Foreskin fibroblast (primary cell): ENCODE measurements at places on chromosomes 3 and 15.

DNA sequence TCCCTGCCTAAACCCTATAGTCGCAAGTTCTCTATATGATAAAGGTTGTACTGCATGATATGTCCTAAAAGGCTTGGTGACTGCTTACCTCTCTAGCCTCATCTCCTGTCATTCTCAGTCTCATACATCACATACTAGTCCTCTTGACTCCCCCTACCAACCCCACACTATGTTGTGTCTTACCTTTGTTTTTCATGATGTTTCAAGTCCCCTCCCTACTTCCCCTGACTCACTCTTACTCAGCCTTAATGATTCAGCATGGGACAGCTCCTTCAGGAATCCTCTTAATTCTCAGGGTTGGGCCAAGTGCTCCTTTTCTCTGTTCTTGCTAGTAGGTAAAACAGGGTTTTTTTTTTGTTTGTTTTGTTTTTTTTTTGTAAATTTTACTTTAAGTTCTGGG lies 49.6 kb downstream of the SLMAP start:
- peak; percentile 89 for DNase-seq

GRCh38 chr3:113212150-113212843 lies 940 bp downstream of the BOC start:
- peak; percentile 58 for DNase-seq

GRCh38 chr3:47425383-47425778 lies 44.6 kb downstream of the PTPN23 start:
- no peak for DNase-seq

GRCh38 chr3:64316971-64317370 lies 91.7 kb upstream of the PRICKLE2 start:
- no peak for DNase-seq

DNA sequence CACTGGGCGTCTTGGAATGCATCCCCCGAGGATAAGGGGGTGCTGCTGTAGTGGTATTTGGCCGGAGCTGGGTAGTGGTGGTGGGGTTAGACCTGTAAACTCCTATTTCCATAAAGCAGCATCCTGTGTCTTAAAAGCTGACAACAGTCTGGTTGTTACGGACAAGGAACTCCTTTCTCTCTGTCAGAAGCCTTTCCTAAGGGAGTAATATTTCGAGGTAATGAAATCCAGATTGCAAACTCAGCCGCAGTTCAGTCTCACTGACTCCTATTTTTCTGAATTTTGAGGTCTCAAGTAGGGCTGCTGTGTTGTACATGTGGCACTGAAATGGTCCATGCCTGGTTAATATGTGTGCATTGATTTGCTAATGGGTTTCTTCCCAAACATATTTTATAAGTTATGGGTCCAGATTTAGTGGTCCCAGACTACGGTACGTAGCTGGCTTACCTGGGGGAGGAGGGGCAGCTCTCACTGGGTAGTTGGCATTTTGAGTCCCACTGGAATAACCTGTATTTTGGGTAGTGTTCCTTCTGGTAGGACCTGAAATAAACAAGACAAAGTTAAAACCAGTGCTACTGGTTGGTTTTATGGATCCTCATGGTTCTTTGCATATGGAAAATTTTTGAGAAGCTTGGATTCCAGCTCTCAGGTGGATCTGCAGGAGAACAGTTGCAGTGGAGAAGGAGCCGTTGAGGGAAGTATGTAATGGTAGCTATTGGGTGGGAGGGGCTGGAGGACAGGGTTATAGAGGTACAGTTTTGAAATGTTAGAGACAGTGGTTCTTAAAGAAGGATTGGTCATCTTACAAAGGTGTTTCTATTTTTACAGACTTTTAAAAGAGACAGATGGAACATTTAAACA lies 48.6 kb upstream of the LDHAL6B start:
- no peak for DNase-seq

DNA sequence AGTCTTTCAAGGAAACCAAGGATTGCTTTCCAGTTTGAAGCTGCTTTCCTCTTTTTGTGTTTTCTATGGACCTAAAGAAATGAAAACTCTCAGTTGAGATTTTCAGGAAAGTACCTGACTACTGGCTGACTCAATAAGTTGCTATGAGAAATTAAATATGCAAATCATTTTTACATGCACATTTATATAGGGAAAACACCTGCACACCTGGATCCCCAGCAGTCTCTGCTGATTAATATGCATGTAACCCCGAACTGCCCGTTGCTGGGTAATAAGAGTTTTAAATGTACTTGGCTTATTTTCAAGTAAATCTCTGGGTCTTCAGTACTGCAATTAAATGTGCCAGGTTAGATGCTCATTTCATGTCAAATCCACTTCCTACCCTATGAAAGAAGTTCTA lies 77.2 kb downstream of the KBTBD8 start:
- DNase-seq = no peak

DNA sequence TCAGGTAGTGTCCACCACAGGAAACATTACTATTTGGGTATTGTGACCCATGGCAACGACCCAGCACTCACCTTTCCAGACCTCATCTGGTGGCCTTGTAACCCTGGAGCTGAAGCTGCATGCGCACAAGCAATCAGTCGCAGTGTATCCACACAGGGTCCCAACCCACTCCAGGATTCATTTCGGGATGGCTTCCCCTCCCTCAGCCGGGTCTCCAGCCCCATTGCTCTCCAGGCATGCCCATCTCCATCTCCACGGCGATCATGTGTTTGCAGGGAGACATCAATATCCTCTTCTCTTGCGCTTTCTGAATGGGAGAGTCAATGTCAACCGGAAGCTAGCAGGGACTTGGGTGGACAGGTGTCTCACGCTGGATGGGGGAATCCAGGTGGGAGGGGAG lies 35.2 kb downstream of the GOLGA6L2 start:
- no peak for DNase-seq

GRCh38 chr15:89444241-89445225 lies 51.9 kb downstream of the RHCG start:
- DNase-seq = no peak

DNA sequence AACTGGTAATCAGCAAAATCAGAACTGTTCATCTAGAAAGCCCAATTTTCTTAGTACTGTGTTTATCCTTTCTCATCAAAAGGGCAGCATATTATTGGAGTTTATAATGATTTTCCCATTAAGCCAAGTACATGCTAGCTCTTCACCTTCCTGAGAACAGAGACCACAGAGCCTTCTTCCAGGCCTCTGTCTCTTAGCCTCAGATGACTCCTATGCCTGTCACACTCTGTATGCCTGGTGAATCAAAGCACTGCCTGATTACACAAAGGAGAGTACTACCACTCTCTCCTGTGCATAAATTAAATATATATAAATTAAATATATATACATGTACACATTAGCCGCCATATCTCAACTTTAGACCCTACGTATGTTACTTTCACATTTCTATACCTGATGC lies 636.1 kb downstream of the NTRK3 start:
- no peak for DNase-seq

- no peak for DNase-seq
These were observed 173.3 kb downstream of the TMEM108 start for GRCh38 chr3:133211449-133211848.

GRCh38 chr3:3154879-3155610 lies 24.4 kb downstream of the CRBN start:
- DNase-seq = no peak

- peak; percentile 71 for DNase-seq
These were observed 20.9 kb downstream of the CD276 start for GRCh38 chr15:73704869-73705645.

DNA sequence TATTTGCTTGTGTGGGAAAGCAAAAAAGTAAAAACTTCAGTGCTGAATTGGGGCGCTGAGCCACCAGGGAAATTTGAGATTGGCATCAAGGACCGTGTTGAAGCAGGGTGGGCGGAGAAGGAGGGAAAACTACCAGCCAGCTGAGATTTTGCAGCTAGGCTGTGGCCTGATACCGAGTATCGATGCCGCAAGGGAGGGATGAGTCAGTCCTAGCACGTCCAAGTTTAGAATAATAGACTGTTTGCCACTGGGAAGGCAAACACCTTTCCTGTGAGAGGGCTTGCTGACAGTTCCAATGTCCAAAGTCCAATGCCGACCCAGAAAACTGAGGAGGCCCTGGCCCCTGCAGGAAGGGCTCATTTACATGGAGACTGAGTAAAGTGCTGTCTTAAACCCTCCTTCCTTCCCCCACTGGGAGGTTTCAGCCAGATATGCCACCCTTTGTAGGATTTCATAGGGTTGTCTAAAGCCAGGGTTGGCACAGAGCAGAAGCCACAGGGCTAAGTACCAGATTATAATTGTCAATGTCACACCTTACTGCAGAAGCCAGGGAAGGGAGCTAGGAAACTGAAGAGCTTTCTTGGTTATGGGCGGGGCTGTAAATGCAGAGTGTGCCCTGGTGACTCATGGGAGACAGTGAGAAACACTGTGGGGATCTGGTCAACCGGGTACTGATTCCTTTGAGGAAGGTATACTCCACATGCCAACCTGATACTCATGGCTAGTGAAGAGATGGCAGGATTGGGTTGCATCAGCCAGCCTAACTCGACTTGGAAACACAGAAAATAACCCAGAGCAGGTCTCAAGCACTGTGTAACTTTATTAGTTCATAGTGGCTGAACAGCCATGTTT lies 28.4 kb upstream of the PIK3CB start:
- DNase-seq = peak; percentile 79

- DNase-seq = no peak
These were observed 3.4 kb upstream of the CLN6 start for GRCh38 chr15:68232937-68233336.

DNA sequence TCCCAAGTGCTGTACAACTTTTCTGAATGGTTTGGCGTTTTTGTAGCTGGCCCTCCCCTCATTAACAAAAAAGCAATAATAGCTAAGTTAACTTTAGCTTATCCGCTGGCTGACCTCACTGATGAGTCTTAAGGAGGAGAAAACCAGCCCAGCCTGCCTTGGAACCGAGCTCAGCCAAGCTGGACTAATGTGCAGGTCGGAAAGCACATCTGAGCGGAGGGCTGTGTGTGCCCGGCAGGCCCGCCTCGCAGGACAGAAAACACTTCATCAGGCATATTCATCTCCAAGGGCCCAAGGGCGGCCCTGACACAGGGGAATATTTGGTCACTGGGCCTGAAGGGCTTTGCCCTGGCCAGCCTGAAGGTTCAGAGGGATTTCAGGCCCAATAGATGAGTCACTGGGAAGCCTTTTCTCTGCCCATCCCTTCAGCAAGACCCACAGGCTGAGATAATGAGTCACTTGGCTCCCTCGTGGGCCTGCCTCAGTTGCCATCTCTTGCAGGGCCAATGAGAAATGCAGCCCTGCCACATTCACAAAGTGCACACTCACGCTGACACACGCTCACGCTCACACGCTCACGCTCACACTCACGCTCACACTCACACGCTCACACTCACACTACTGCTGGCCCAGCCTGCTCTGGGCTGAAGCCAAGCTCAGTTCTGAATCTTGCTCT lies 75.1 kb downstream of the SLC12A8 start:
- peak; percentile 81 for DNase-seq

- DNase-seq = peak; percentile 86
These were observed 44.6 kb downstream of the ZBTB38 start for GRCh38 chr3:141412936-141413354.

- DNase-seq = no peak
These were observed 130.6 kb downstream of the CCNL1 start for GRCh38 chr3:157029365-157029790.

- no peak for DNase-seq
These were observed 42.9 kb downstream of the IDH2 start for GRCh38 chr15:90059208-90059985.

DNA sequence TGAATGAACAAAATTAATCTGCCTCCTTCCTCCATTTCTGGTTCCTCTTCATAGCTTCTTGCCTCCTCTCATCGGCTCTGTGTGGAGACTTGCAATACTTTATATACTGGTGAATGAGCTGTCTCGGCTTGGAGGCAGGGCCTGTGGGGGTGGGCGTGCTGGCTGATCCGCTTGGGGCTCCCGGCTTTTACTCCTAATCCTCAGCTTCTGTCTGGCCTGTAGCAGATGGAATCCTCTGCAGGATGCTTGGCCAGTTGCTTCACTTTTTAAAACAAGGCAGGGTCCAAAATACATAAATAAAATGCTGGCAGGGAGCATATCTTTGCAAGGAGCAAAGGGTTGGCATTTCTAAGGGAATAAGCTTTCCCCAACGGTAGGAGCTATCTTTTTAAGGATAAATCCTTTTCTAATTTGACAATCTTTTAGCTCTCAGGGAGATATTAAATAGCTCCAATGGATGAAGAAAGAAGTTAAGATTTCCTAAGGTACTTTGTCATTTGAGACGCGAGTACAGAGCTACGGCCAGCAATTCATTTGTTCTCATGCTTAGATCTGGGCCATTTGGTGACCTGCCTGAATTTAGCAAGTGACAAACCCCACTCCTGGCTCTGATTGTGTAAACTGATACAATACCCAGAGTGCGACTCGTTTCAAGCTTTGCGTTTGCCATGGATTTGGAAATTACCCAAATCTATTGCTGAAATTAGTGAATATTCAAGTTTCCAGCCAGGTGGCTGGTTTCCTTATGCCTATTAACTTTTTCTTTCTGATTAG lies 18.9 kb downstream of the SV2B start:
- no peak for DNase-seq
